Spinal cord (tissue), 10 donors: ENCODE measurements at places on chromosomes 5 and 9.

DNA sequence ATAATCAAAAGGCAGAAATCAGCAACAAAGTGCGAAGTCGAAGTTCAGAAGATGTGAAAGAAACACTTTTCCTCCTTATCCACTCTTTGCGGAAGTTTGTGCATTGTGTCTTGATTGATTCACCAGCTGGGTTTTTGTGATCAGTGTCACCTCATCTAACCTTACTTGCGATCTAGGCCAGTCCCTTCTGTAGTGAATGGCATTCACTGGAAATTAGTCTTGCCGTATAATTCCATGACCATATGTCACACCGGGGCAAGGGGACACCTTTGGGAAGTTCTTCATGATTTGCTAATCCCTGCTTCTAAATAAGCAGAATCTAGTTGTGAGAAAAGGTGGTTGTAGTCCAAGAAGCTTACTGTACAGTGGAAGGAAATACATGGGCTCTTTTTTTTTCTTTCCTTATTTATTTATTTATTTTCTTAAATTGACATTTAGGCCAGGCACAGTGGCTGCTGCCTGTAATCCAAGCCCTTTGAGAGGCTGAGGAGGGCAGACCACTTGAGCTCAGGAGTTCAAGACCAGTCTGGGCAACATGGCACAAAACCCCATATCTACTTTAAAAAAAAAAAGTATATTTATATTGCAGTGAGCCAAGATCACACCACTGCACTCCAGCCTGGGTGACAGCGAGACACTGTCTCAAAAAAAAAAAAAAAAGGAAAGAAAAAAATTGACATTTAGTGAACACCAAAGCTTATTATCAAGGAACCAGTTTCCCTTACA, 7.8 kb downstream of the RAI14 start:
- DNase-seq: no peak

DNA sequence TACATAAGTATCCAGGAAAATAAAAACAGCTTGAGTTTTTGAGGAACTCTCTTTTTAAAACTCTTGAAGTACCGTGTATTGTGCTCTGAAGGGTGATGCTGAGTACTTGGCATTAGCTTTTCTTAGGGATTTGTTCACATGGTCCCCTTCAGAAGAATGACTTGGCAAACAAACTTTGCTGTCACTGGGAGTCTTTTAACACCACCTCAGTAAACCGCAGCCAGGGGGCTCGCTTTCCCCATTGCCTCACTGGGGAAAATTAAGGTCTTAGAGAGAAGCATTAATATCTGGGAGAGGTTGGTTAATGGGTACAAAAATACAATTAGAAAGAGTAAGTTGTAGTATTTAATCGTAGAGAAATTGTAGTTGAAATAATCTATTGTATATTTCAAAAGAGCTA, 105.9 kb upstream of the DAP start:
- no peak for DNase-seq

DNA sequence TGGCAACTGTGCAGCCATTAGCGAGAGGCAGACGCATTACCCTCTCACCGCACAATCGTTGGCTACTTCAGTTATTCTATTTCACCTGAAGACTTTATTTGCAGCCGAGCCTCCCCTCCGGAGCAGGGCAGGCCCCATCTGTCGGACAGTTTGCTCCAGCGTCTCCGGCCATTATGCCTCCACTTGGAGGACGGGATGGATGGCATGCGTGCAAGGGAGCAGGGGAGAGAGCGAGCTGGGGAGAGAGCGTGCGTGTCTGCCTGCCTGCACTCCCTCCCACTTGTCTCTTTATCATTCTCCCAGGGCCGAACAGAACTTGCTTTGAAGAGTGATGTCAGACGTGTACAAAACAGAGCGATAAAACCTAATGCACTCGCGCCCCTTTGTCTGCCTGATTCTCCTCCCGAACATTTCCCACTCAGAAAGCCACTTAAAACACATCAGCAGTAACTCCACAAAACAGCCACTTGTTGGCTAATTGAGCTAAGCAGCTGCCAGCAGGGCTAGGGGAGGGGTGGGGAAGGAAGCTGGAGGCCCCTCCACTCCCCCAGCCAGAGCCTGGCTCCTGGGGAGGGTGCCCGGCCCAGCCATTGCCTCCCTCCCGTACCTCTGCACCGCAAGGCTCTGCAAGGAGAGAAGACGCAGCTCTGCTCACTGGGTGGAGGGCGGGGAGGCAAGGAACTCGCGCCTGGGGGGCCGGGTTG, 43.4 kb upstream of the FUBP3 start:
- DNase-seq: peak; percentile 81

DNA sequence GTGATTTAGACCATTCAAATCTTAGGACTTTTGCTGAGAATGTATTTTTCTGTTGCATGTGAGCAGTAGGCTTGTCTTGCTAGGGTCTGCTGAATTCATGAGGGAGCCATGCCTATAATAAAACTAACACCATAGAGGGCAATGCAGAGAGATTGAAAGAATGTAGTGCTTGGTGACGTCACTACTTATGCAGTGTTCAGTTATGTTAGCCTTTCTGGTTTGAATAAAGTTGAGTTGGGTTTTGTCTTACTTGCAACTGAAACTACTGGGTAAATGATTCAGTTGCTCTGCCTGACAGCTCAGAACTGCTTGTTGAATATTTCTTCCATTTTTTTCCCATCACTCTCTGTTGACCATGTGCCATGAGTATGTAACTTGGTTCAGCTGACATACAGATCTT, 114.1 kb downstream of the PAM start:
- DNase-seq: no peak

- no peak for DNase-seq
Observed at GRCh38 chr5:73748510-73749400, 122.8 kb downstream of the ARHGEF28 start.
